Naive thymus-derived CD4-positive, alpha-beta T cell (primary cell): ENCODE measurements at places on chromosomes 5 and 9. TPM values are rescaled to one million over a fixed set of nuclear protein-coding genes. Genes with fewer than 3 reads are reported as not detected.

DNA sequence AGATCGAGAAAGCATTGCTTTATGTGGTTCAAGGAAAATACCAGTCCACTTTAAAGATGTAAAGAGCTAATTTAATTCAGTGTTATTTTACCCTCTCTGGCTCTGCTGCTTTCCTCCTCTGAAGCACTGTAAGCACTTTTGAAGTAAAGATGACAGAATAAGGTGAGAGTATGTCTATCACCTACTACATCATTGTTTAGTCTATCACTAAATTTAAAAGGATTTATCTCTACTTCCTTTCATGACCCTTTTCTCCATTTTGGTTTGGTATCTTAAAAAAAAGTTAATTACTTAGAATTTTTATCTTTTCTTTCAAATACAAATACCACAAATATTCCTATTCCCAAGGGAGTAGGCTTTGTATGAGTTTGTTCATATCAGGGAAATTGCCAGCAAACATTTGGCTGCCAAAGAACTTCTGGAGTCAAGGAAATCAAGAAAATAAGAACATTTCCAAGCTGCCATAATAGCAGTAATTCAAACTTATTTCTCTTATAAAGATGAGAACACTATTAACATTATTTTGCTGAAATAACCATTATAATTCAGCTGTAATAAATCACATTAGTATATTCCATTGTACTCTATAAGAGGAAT, 77.8 kb downstream of the SLC38A9 start:
- DNase-seq, result no peak

- no peak for DNase-seq
Measured at GRCh38 chr5:102223542-102224477, 72.3 kb downstream of the SLCO4C1 start.

Gene STK32A
- polyA plus RNA-seq, result not detected

DNA sequence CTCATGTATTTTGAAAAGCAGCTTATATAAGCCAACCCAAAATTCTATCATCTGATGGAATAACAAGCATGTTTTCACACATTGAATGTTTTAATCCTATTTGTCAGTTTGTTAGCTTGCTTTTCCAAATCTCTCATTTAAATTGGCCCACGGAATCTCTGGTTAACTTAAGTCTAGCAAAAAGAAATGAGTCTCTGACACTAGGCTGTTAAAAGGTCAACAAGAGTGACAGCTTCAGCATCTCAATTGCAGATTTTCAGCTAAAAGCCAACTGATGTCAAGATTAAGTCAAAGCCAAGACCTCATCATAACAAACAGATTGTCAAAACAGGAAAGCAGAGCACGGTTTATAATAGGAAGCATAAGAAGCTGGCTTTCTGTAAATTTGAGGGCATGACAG, 49.4 kb upstream of the CDH9 start:
- DNase-seq, result no peak
